Caudate nucleus (tissue), 63 donors: ENCODE measurements at places on chromosomes 7 and 10.

GRCh38 chr7:2203766-2204300 lies 28.9 kb downstream of the MAD1L1 start:
- no peak for DNase-seq

GRCh38 chr7:143733876-143734275 lies 23.6 kb downstream of the CTAGE6 start:
- no peak for DNase-seq

GRCh38 chr7:127392182-127392565 lies 334 bp downstream of the ZNF800 start:
- DNase-seq: peak; percentile 63

GRCh38 chr10:85548034-85548433 lies 818.6 kb downstream of the GRID1 start:
- DNase-seq: peak; percentile 36

- DNase-seq: no peak
Measured at GRCh38 chr7:37216156-37216852, 232.4 kb downstream of the ELMO1 start.

DNA sequence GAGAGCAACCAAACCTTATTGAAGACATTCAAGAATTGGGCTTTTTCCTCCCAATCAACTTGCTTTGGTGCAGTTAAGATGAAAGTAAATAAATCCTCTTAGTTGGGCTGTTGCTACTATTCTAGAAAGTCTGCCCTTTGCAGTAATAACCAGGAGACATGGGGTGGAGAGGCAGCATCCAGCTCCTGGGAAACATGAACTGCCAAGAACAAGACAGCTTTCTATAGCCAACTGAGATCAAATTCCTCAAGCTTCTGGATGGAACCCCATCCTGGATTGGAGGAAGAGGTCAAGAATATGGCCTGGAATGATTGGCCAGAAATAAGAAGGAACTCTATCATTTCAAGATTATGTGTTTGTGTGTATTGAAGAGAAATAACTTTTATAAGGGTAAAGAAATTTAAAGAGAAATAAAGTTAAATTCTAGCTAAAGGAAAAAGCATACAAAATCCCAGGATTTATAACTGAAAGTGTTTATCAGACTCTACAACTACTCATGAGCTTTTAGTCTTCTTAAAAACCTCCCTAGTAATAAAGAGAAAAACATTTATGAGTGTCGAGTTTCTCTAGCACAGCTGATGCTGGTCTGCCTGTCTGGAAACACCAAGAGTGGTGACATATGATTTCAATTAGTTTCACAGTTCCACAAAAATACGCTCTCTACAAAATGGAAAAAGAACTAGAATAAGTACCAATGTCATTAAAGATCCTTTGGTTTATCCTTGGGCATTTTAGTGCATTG lies 70.1 kb upstream of the COL1A2 start:
- DNase-seq: no peak

- no peak for DNase-seq
Measured at GRCh38 chr7:6730343-6730633, 23.5 kb upstream of the ZNF12 start.

- DNase-seq: no peak
Measured at GRCh38 chr10:70566515-70567290, 35.8 kb downstream of the PRF1 start.

DNA sequence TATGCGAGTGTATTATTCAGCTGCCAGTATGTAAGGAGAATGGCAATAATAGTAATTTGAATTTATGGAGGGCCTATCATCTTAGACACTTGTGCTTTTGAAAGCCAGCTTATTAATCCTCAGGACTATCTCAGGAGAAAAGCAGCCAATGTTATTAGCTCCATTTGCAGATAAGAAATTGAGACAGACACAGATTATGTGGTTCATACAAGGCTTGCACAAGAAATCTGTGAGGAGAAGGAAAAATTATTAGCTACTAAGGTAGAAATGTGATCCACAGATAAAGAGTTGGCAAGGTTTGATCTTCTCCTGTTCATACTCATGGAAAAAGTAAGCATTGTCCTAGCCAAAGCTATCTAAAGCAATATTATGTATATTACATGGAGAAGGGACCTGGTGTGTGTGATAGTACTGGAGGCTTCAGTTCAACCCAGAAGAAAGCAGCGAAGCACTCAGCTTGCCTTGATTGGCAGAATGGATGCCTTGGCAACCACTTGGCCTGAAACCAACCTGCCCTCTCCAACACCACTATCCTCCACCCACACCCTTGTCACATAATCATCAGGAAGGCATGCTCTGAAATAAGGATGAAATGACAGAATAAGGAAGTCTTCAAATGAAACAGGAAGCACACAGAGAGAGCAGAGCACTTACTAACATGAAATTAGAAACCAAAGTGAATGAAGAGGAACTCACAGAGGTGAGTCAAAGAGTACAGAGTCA lies 18.0 kb downstream of the MACC1 start:
- no peak for DNase-seq

DNA sequence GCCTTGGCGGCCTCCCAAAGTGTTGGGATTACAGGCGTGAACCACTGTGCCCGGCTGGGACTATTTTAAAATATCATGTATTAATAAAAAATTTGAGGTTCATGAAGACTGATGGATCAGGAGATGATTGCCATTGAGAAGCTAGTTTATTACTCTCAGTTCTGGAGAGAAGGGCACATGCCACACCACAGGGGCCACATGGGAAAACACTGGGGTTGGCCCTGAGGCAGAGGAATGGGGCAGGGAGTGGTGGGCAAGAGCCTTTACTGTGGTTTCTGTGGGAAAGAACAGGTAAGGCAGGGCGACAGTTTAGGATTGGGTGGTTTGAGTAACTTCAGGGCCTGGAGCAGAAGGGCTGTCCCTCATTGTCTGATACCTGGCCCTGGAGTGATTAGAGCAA lies 6.8 kb upstream of the TBRG4 start:
- DNase-seq: no peak

- no peak for DNase-seq
Measured at GRCh38 chr10:108598831-108599230, 1324.5 kb downstream of the XPNPEP1 start.

- DNase-seq: no peak
Measured at GRCh38 chr10:11642566-11642965, 31.1 kb upstream of the USP6NL start.

- DNase-seq: no peak
Measured at GRCh38 chr10:3660753-3661152, 124.3 kb downstream of the KLF6 start.

GRCh38 chr7:136947347-136947746 lies 78.9 kb downstream of the CHRM2 start:
- DNase-seq: no peak

DNA sequence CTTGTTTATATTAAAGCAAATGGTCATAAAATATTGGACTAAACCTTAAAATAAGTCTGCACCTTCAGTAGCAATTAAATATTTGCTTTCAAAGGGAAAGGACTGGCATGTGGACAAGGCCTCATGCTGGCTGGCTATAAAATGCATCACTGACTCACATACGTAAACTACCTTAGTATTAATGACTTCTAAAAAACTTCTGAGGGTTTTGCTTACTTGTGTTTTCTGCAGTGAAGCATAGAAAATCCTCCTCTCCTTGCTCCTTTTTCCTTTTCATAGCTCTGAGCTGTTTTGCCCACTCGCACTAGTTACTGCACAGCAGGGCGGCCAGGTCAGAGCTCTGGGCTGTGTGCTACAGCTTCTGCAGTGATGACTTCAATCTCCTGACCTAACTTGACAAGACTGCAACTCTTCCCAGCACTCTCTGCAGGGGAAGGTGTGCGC lies 82.3 kb downstream of the CUL2 start:
- DNase-seq: no peak

GRCh38 chr10:68221196-68221595 lies 10.7 kb downstream of the ATOH7 start:
- no peak for DNase-seq
